ENCODE measurements at places on chromosomes 7 and 10. TPM values are rescaled to one million over a fixed set of nuclear protein-coding genes. Genes with fewer than 3 reads are reported as not detected.

RELN gene
- polyA plus RNA-seq, result 11.2 TPM

DNAJB9 gene
- 49.4 TPM for polyA plus RNA-seq

ZNF736 gene
- 16.2 TPM for polyA plus RNA-seq

FGL2 gene
- polyA plus RNA-seq, result 104 TPM

MOGAT3 gene
- 0.60 TPM for polyA plus RNA-seq
